ENCODE measurements at places on chromosomes 6 and 20. TPM values are rescaled to one million over a fixed set of nuclear protein-coding genes. Genes with fewer than 3 reads are reported as not detected.

Gene ITCH
- total RNA-seq: 157 TPM

Gene FOXA2
- total RNA-seq: not detected

DNA sequence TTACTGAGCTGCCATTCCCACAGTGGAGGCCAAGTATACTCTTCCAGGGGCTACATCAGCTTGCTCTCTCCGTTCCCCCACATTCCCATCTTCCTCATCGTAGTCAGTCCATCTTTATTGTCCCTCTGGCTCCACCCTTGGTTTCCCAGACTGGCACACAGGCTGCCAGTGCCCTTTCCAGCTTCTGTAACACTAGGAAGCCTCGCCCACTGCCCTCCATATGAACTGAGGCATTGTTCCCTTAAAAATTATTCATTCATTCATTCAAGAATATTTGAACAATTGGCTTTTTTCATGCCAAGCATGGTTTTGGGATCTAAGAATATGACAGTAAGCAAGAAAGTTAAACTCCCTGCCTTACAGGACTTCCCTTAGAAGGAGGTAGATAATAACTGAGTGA, 14.3 kb downstream of the ROS1 start:
- DNase-seq: no peak
- H3K27ac ChIP-seq: no peak overlapping the region
- H3K4me1 ChIP-seq: no peaks in the 10 kb centered on the region
- no peaks in the 10 kb centered on the region for H3K36me3 ChIP-seq
- H3K4me3 ChIP-seq: no peak overlapping the region
- no peaks in the 10 kb centered on the region for H3K27me3 ChIP-seq

DNA sequence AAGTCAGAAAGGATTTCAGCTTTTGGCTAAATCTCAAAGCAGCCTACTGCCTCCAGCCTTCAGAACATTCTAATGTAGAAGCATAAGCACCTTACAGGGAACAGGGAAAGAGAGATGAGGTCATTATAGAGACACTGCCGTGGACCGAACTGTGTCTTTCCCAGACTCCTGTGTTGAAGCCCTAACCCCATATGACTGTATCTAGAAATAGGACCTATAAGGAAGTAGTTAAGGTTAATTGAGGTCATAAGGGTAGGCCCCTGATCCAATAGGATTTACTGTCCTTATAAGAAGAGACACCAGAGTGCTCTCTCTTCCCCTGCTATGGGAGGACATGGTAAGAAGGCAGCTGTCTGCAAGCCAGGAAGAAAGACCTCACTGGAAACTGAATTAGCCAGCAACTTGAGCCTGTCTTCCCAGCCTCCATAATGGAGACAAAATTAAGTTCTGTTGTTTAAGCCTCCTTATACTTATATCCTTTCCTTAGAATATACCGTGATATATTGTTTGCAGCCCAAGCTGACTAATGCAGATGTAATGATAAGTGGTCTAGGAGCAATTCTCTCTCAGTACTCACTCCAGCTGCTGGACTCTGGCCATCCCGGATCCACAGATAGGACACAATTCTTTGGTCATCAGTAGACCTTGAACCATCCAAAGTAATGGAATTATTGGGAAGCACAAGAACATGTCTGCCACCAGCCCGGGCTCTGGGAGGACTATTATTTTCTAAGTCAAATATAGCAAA, 71.4 kb downstream of the ALDH5A1 start:
- H3K4me1 ChIP-seq: no peaks in the 10 kb centered on the region
- no peak overlapping the region for H3K27ac ChIP-seq

Gene ATP6V1G2
- total RNA-seq: 1.0 TPM

Gene WASF1
- total RNA-seq: 0.25 TPM

GRCh38 chr6:130947464-130947863, 115.6 kb downstream of the EPB41L2 start:
- H3K4me3 ChIP-seq: no peak overlapping the region
- H3K27ac ChIP-seq: no peak overlapping the region
- DNase-seq: no peak

Data from natural killer cell (primary cell).